Kidney (tissue), 22 donors: ENCODE measurements at places on chromosomes 12 and 14.
A peak's percentile ranks its signal among the peaks of the same experiment; 100 is the strongest.

DNA sequence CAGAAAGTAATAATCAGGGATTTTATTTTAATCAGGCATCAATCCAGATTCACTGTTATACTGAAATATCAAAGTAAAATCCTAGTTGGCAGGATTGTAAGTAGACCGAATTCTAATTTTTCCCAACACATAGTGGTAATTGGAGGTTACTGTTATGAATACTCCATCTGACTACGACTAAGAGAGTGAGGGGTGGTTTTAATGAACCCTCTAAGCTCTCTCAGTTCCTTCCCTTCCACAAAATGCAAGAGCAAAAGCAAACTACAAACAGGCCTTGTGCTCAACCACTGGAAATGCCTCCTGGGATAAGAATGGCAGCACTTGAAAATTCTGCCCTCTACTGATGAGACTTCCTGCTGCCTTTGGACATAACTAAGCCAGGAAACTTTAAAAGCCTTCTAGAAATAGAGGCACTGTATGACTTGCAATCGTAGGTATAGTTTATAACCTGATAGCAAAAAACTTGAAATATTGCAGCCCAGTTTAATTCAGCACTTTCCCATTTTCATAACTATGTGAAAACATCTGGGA is 184.8 kb downstream of the SLC16A7 start:
- DNase-seq, result no peak

DNA sequence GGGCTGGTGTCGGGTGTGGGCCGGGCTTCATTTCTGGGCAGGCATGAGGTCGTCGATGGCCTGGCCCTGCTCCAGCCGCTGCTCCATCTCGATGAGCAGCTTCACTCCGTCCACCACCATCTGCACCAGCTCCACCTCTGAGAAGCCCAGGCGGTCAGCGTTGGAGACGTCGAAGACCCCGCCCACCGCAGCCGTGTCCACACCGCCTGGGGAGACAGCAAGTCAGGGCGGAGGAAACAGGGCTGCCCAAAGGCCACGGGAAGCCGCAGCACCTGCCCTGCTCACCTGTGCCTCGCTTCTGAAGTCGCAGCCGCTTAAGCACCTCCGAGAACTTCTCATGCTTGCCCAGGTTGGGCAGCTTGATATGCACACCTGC is 2.8 kb downstream of the CKB start:
- DNase-seq, result no peak

- DNase-seq, result no peak
Observed at GRCh38 chr12:4807116-4807783, 87.0 kb downstream of the GALNT8 start.

GRCh38 chr14:85016496-85016895 is 513.4 kb upstream of the FLRT2 start:
- DNase-seq, result no peak

- DNase-seq, result no peak
Observed at GRCh38 chr12:15719230-15719629, 70.0 kb downstream of the EPS8 start.

DNA sequence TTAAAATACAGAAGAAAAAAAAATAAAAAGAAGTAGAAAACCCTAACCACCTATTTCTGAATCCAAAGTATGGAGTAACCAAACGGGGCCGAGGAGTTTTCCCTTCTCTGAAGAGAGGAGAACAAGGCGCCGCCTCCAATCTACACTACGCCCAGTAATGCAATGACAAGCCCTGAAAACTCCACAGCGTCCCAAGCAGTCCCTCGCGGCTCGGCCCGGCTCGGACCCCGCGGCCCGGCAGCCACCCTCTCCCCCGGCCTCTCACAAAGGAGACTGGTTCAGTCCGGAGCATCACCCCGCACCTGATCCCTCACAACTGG is 371 bp downstream of the CHD8 start:
- DNase-seq, result no peak

DNA sequence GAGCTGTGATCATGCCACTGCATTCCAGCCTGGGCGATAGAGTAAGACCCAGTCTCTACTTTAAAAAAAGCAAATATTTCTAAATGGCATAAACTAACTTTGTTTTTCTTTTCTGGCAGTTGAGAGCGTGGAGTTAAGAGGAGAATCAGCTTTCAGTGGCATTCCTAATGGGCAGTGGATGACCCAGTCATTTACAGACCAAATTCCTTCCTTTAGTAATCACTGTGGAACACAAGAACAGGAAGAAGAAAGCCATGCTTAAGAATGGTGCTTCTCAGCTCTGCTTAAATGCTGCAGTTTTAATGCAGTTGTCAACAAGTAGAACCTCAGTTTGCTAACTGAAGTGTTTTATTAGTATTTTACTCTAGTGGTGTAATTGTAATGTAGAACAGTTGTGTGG is 21.2 kb downstream of the TDG start:
- no peak for DNase-seq

DNA sequence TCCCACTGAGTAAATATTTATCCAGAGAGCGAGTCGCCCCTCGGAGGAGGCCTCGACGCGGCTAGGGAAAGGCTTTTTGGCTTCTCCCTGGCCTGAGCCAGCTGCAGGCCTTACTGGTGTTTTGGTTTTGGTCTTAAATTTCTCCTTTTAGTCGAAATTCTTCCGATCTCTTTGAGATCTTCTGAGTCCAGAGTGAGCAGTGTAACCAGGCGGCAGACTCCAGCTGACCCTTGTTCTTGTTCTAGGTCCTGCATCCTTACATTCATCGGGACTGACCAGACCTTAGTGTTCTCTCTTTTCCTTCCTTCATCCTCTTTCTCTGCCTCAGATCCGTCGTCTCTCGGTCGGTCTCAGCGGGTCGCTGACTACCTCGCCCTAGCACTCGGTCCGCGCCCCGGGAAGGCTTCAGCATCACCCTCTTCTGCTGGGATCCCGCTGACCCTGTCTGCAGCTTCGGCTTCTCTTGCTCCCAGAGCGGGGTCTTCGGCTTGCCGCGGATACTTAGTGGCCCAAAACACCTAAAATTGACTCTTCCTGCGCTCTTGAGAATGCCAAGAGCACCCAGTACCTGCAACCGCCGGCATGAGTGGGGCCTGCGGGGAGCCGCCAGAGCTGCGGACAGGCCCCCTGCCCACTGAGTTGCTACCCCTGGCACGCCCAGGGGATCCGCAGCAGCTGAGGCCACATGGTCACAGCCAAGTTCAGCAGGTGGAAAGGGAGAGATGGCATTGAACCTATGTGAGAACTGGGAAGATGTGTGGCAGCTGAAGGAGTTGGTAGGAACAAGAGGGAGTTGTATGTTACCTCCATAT is 2.4 kb upstream of the PAX9 start:
- DNase-seq, result no peak

DNA sequence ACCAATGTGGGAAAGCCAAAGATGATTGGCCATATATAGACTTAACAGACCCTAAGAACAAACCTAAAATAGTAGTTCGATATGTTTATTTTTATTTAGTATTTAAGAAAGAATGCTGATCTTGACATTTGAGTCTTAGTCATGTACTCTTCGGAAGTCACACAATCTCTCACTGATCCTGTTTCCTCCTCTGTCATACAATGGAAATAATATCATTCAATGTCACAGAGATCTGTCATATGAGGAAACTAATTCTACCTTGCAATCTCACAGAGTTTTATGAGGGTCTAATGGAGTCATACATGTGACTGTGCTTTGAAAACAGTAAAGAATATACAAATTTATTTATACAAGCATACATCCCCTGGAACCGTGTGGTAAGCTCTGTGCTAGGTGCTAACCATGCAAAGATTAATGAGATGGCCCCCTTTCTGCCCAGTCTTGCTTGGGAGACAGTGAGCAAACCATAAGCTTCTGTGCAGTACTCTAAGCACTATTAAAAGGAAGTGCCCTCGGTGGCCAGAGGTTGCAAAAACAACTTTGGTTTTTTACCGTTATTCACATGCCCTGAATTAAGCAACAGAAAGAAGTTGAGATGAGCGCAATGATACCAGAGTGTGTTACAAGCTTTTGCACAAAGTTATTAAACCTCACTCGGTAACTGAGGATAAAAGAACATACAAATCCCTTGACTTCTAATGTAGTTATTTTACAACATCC is 1.7 kb upstream of the LIN7A start:
- DNase-seq, result no peak

GRCh38 chr12:25715102-25715501 is 162.0 kb upstream of the LMNTD1 start:
- no peak for DNase-seq

GRCh38 chr12:113425960-113426453 is 3.8 kb downstream of the SDSL start:
- no peak for DNase-seq

GRCh38 chr14:79829405-79830166 is 381.7 kb downstream of the DIO2 start:
- no peak for DNase-seq

DNA sequence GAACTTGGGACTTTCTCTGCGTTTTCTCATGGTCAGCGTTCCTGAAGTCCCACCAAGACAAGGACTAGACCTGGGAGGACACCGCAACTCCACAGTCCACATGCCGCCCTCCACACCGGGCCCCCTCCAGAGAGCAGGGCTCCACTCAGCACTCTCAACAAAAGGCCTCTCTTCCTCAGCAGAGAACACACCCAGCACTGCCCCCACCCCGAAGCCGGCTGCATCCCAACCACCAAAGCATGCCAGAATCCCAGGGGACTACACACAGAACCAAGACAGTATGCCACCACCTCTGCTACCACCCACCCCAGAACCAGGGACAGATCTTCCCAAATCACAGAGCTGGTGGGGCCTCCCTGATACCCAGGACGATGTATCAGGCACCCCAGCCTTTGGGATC is 88.3 kb downstream of the BCL11B start:
- no peak for DNase-seq

DNA sequence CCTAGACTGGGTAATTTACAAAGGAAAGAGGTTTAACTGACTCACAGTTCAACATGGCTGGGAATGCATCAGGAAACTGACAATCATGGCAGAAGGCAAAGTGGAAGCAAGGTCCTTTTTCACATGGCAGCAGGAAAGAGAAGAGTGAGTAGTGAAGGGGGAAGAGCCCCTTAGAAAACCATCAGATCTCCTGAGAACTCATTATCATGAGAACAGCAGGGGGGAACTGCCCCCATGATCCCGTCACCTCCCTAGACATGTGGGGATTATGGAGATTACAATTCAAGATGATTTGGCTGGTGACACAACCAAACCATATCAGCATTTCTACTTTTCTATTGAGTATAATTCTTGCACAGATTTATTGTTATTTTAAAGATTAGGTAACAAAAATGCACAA is 822.1 kb upstream of the FLRT2 start:
- DNase-seq, result no peak

DNA sequence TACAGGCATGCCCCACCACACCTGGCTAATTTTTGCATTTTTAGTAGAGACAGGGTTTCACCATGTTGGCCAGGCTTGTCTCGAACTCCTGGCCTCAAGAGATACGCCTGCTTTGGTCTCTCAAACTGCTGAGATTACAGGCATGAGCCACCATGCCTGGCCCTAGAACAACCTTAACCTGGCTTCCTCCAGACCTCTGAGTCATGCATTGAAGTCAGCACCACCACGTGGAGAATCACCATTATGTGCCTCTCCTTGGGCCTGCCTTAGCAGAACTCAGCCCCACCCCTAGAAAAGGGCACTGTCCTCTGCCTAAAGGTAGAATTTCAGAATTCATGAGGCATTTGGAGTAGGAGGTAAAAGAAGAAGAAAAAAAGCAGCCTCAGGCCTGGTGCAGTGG is 49.0 kb downstream of the LIMA1 start:
- no peak for DNase-seq

DNA sequence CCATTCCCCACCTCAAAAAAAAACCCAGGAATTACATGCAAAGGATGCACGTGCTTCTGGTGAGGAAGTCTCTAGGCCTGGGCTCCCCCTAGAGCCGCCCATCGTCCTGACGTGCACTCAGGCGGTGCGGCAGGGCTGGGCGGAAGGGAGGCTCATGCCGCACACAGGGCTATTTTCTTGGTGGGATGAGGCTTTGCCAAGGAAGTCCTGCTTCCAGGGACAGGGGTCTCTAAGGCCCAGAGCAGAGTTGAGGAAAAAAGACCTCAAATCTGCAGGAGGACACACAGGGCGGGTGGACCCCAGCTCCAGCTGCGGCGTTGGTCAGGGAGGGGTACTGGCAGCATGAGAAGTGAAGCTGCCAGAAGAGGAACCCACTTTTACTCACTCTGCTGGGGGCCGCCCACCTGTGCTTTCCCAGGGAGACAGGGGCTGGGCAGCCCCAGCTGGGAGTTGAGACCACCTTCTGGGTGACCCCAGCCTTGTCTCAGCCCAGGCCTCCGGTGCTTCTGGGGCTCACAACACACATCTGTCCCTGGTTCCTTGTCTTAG is 4.2 kb downstream of the RHOF start:
- DNase-seq, result no peak

- DNase-seq, result peak; percentile 35
Observed at GRCh38 chr12:106519607-106520021, 63.2 kb upstream of the RFX4 start.

GRCh38 chr12:54011665-54012532 is 3.1 kb downstream of the HOXC8 start:
- no peak for DNase-seq

DNA sequence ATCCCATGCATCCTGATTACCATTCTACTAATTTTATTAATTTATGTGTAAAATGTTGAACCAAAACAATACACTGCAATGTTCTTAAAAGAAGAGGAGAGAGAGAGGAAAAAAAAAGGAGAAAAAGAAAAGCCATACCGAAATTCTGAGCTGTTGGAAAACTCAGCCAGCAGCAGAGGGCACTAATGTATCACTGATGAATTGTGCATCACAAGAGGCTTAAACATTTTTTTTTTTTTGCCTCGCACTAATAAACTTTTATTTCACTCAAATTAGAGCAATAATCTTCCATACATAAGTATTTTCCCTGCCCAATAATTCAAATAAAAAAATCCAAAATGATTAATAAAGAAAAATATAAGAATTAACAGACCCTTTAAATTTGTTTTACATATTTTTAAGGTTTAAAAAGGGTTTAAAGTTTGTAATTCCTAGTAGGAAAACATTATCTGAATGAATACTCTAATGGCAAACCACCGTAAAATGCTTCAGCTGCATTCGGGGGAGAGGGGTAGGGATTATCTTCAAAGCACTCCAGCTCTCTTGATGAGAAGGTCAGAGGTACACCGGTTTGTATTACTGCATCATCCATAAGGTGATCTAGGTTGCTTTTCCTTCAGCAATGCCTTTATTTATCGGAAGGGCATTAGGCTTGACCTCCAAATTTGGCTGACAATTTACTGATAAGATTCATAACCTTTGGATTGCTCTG is 41.9 kb downstream of the ATP23 start:
- DNase-seq, result peak; percentile 69

GRCh38 chr12:31482816-31483215 is 108.1 kb downstream of the DENND5B start:
- no peak for DNase-seq
